NCI-H1092 treated with DMSO at 0.1 percent for 48 hours (cell line): ENCODE measurements at places on chromosomes 2 and 18.

DNA sequence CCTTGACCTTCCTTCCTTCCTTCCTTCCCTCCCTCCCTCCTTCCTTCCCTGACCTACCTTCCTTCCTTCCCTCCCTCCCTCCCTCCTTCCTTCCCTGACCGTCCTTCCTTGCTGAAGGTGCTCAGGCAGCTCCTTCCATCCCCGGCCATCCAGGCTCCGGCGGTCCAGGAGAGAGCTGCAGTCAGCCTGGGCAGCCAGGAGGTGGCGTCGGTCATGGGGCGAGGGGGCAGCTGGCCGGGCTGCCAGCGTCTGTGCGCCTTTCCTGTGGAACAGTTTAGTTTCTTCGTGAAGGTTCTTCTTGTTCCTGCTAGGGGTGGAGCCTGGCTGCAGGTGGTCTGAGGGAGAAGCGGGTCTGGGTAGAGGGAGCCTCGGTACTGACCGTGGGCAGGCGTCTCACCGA lies 15.7 kb downstream of the GPR35 start:
- peak; percentile 2 for DNase-seq

DNA sequence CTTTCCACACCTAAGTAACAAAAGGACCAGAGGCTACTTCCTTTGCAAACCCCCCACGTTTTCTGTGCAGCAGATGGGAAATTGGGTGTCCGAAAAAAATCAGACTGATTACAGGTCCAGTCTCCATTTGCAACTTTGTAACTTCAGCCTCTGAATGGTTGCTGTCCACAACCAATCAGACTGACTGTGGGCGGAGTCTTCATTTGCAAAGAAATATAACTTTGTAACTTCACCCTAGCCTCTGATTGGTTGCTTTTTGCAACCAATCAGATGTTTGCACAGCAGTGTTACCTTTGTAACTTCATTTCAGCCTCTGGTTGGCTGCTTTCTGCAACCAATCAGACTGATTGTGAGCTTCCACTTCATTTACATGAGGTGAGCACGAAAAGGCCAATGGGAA lies 27.8 kb upstream of the CACNB4 start:
- no peak for DNase-seq

DNA sequence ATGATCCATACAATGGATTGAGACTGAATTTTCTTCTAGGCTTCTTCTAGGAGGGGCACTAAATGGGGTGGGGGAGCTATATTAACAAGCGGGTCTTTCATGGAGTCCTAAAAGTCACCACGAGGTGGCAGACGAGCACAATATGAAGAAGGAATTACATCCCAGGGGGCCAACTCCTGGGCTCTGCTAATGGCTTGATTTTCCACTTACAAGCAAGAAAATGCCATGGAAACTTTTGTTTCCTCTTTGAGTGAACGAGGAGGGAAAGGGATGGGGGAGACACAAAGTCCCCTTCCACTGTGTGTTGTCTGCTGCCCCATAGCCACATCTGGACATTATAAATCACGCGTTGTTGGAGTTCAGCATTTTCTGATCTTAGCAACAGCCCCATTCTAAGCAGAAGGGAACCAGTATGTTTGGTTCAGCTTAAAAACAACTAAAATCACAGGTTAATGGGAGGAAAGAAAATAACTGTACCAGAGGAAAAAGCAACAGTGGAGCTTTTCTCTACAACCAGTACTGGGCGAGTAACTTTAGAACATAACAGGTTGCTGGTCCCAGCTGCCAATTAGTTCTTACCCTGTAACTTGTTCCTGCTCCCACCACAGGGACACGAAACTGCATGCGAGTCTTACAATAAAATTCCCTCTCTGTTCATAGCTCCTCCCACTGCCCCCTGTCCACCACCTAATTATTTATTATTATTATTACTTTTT lies 285.0 kb upstream of the PARD3B start:
- peak; percentile 78 for DNase-seq

- DNase-seq: no peak
These were observed 59.8 kb downstream of the PMAIP1 start for GRCh38 chr18:59959606-59960005.

DNA sequence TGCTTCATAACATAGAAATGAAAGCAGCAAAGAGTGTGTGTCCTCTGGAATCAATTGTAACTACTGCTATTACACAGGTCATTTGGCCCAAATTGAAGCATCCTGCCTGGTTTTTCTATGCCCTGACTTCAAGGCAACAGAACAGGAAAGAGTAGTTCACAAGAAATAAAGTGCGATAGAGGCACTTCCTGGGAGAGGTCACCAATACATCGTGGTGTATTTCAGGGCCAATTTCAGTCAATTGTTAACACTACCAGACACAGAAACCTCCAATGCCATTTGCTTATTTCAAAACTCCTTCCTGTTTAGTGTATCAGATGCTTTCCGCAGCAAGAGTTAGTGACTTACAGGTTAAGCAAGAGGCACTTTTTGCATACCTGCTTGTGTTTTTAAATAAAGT lies 292.1 kb downstream of the ETAA1 start:
- no peak for DNase-seq
